ENCODE measurements at places on chromosomes 2 and 18. TPM values are rescaled to one million over a fixed set of nuclear protein-coding genes. Genes with fewer than 3 reads are reported as not detected.

TPRKB gene
- 25.3 TPM for total RNA-seq

GCKR gene
- not detected for total RNA-seq

MAP4K3 gene
- total RNA-seq, result 72.5 TPM

CNDP1 gene
- not detected for total RNA-seq

GAL3ST2 gene
- not detected for total RNA-seq

DNA sequence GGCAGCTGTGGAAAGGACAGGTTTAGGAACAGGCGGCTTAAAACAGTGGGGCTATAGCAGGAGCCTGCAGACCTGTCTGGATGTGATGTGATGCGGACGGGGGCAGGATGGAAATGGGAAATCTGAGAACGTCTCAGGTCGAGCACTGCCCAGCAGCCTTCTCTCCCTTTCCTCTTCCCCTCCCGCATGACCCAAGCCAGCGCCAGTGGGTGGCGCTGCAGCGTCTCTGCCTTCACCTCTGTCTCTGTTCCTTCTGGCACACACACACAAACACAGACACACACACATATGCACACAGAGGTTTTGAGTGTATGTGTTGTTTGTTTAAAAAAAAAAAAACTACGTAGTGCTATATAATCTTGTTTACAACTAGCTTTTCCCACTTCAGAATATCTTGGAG lies 82.0 kb upstream of the SLC66A3 start:
- H3K27ac ChIP-seq, result no peak overlapping the region
- H3K36me3 ChIP-seq, result no peaks in the 10 kb centered on the region
- no peak overlapping the region for H3K4me3 ChIP-seq
- H3K4me1 ChIP-seq, result no peaks in the 10 kb centered on the region
- no peaks in the 10 kb centered on the region for H3K27me3 ChIP-seq
- DNase-seq, result peak; percentile 57

DNA sequence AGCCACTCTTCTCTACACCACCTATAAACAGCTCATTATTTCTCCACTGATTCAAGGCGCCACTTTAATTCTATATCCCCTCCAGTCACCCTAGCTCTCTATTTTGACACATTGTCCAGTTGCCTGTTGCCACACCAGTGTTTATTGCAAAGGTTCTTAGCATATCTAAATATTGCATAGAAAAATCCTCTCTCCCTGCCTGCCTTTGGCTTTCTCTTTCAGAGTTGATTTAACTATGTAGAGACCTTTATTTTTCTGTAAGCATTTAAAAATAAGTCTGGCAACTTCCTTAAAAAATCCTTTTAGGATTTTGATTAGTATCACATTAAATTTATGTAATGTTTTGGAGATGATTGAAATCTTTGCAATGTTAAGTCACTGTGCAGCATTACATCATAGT lies 47.9 kb upstream of the B3GNT7 start:
- H3K36me3 ChIP-seq, result no peaks in the 10 kb centered on the region
- no peak for DNase-seq
- H3K4me1 ChIP-seq, result peaks cover 9% of the 10 kb centered on the region

DNA sequence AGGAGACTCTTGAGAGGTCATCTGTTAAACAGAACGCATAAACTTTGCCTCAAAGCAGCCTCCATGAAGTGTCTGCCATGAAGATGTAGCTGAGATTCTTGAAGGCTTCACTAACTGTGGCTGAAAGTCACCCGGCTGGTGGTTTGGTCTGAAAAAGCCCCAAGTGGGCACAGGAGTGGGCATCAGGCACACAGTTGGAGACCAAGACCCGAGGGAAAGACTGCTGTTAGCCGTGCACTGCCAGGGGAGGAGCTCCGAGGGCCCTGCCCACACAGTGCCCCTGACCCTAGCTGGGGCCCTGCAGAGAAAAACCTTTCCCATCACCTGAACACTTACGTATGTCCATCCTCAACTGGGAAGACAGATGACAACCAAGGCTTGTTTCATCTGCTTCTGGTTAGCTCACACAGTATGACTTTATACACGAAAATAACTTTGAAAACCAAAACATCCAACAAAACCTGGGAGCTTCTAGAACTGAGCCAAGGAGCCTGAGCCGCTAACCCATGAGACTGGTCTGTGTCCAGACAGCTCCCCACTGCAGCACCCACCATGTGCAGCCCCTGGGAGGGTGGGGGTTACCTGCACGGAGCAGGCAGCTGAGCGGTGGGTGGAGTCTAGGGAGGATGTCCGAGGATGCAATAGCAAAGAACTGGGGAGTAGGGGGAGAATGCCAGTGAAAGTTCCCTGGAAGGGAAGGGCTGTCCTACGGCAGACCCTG lies 15.4 kb downstream of the HJURP start:
- no peak for DNase-seq
- no peaks in the 10 kb centered on the region for H3K36me3 ChIP-seq
- no peak overlapping the region for H3K27ac ChIP-seq
- no peaks in the 10 kb centered on the region for H3K4me1 ChIP-seq
- H3K27me3 ChIP-seq, result no peaks in the 10 kb centered on the region

DNA sequence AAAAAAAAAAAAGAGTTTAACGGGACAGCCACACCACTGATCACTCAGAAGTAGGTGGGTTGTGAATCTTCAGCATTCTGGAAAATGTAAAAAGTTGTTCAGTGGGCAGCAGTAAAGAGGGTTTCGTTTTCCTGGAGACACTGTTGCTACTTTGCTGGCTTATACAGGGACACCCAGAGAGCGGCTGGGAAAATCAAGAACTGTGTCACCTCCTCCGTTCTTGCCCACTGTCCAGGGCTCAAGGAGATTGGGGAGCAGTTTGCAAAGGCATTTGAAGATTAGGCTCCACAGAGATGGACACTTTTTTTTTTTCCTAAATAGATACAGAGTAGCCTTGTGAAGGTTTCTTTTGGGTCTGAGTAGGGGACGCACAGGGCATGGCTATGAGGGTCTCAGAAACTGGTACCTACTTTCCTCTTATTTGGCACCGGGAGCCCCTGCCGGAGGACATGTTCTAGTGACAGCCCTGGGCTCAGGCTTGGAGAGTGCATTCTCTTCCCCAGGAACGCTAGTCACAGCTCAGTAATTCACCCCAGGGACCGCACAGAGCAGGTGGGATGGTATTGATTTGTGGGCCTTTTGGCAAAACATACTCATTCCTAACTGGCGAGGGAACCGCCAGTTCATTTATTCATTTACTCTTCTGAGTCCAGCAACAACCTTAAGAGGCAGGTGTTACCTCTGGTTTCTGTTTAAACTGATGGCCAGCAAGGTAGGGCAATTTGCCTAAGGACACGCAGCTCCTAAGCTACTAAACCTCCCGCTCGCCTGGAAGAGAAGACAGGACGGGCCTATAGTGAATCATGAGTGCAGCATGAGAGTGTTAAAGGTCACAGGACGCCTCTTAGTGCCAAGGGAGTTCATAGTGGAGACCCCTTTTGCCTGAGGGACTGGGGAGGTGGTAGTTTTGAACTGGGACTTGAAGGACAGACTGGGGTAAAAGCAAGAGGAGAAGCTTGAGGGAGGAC lies 53.1 kb downstream of the HPCAL1 start:
- DNase-seq, result no peak
- H3K4me1 ChIP-seq, result peaks cover 5% of the 10 kb centered on the region
- no peaks in the 10 kb centered on the region for H3K36me3 ChIP-seq
- no peak overlapping the region for H3K27ac ChIP-seq
- H3K4me3 ChIP-seq, result no peak overlapping the region

- peaks cover 71% of the 10 kb centered on the region for H3K4me1 ChIP-seq
- H3K27me3 ChIP-seq, result no peaks in the 10 kb centered on the region
- DNase-seq, result no peak
- H3K36me3 ChIP-seq, result no peaks in the 10 kb centered on the region
- peak overlapping the region; percentile 95 for H3K4me3 ChIP-seq
Measured at GRCh38 chr18:11982981-11983380, 1.7 kb downstream of the IMPA2 start.

GRCh38 chr2:241879326-241879725 lies 9.8 kb downstream of the RTP5 start:
- DNase-seq, result no peak
- H3K4me1 ChIP-seq, result peaks cover 37% of the 10 kb centered on the region
- peaks cover 8% of the 10 kb centered on the region for H3K27me3 ChIP-seq
- no peak overlapping the region for H3K27ac ChIP-seq
- no peak overlapping the region for H3K4me3 ChIP-seq

DNA sequence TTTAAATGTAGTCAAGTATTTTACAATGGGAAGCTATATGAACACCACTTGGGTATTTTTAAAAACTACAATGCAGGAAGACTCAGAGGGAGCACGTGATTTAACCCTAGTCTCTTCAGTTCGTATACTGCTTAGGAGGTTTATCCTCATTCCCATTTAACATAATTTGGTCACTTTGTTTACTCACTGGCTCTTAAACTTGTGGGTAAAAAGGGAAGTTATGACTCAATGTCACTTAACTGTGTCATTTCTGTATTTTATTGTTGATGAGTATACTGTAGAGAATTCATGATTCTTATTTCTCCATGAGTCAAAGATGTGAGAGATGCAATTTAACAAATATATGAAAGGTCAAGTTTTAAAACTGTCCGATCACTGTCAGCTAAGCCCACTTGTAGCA lies 48.2 kb downstream of the SLC66A3 start:
- H3K4me1 ChIP-seq, result no peaks in the 10 kb centered on the region
- H3K27ac ChIP-seq, result no peak overlapping the region
- H3K27me3 ChIP-seq, result no peaks in the 10 kb centered on the region
- no peak for DNase-seq
- peaks cover 74% of the 10 kb centered on the region for H3K36me3 ChIP-seq

DNA sequence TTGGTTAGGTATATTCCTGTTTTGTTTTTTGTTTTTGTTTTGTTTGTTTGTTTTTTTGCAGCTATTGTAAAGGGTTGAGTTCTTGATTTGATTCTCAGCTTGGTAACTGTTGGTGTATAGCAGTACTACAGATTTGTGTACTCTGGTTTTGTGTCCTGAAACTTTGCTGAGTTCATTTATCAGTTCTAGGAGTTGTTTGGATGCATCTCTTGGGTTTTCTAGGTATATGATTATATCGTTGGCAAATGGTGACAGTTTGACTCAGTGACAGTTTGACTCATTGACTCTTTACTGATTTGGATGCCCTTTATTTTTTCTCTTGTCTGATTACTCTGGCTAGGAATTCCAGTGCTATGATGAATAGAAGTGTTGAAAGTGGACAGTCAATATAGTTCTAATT lies 53.7 kb downstream of the APLF start:
- DNase-seq, result no peak
- no peaks in the 10 kb centered on the region for H3K27me3 ChIP-seq
- no peak overlapping the region for H3K27ac ChIP-seq
- no peaks in the 10 kb centered on the region for H3K4me1 ChIP-seq
- H3K4me3 ChIP-seq, result no peak overlapping the region
- H3K36me3 ChIP-seq, result no peaks in the 10 kb centered on the region

- H3K4me3 ChIP-seq, result no peak overlapping the region
- H3K4me1 ChIP-seq, result no peaks in the 10 kb centered on the region
- no peaks in the 10 kb centered on the region for H3K36me3 ChIP-seq
- no peak for DNase-seq
Measured at GRCh38 chr2:15875969-15876705, 64.2 kb upstream of the MYCN start.

- H3K36me3 ChIP-seq, result no peaks in the 10 kb centered on the region
- H3K4me3 ChIP-seq, result no peak overlapping the region
- no peaks in the 10 kb centered on the region for H3K27me3 ChIP-seq
- no peaks in the 10 kb centered on the region for H3K4me1 ChIP-seq
- H3K27ac ChIP-seq, result no peak overlapping the region
Measured at GRCh38 chr2:178811045-178811444, 3.8 kb upstream of the TTN start.

- DNase-seq, result no peak
- no peaks in the 10 kb centered on the region for H3K36me3 ChIP-seq
Measured at GRCh38 chr2:37633845-37634244, 37.6 kb downstream of the CDC42EP3 start.

GRCh38 chr2:202588647-202589581 lies 45.9 kb upstream of the FAM117B start:
- DNase-seq, result no peak
- H3K4me3 ChIP-seq, result peak overlapping the region; percentile 43
- H3K27me3 ChIP-seq, result no peaks in the 10 kb centered on the region
- peaks cover 9% of the 10 kb centered on the region for H3K4me1 ChIP-seq

GRCh38 chr2:26590508-26590907 lies 50.7 kb downstream of the CIB4 start:
- no peaks in the 10 kb centered on the region for H3K4me1 ChIP-seq
- H3K36me3 ChIP-seq, result no peaks in the 10 kb centered on the region
- no peak overlapping the region for H3K4me3 ChIP-seq
- no peaks in the 10 kb centered on the region for H3K27me3 ChIP-seq

DNA sequence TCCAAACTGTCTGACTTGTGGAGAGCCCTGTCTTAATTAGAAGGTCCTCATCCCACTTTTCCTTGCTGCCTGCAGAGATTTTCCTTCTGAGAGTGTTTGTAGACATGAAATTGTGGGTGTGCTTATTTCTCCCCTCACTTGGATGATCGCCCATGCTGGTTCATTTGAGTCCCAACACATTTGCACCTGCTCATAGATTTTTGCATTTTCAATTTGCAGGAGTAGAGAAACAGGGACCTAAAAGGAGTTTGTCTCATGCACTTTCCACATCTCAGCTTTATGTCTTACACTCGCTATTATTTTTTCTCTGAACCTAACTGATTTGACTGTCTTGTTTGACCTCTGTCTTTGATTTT lies 33.2 kb upstream of the FHL2 start:
- H3K27me3 ChIP-seq, result no peaks in the 10 kb centered on the region
- peak overlapping the region; percentile 24 for H3K27ac ChIP-seq
- H3K4me3 ChIP-seq, result no peak overlapping the region
- H3K4me1 ChIP-seq, result peaks cover 7% of the 10 kb centered on the region
- no peak for DNase-seq
- no peaks in the 10 kb centered on the region for H3K36me3 ChIP-seq

GRCh38 chr2:65511306-65511705 lies 78.9 kb upstream of the SPRED2 start:
- H3K36me3 ChIP-seq, result no peaks in the 10 kb centered on the region
- DNase-seq, result no peak
- H3K4me1 ChIP-seq, result no peaks in the 10 kb centered on the region
- no peaks in the 10 kb centered on the region for H3K27me3 ChIP-seq

DNA sequence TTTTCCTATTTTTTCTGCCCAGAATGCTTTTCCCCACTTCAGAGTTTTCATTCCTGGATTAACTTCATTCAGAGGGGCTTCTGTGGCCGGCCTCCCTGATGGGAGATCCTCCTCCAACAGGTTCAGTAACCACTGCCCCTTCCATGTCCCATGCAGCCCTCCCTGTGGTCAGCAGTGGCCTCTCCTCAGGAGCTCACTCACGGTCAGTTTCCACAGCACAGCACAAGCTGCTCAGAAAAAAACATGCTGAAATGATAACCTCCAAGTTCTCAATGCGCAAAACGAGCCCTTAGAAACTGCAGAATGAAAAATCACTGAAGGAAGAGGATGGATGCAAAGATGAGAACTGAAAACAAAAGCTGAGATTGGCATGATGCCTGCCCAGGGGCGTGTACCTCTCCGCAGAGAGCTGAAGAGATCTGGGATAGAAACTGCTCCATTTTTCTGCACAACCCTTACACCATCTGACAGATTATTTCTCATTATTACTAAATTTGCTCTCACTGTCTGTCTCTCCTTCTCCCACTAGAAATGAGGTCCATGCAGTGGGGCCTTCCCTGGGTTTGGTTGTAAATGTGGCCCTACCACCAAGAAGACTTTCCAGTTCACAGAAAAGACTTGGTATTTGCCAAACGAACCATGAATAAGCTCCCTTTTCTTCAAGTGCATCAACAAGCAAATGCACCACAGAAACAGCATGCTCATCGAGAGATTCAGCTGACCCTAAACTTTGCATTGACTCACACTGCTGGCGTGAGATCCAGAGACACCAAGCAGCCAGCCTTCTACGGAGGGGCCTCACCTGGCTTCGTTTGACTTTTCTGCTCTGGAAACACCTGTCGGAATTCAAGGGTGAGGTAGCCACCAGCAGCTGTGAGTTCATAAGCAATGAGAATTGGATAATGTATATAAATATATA lies 51.5 kb downstream of the TMEM18 start:
- H3K4me1 ChIP-seq, result no peaks in the 10 kb centered on the region
- no peak overlapping the region for H3K27ac ChIP-seq
- no peak overlapping the region for H3K4me3 ChIP-seq
- DNase-seq, result peak; percentile 64
- no peaks in the 10 kb centered on the region for H3K27me3 ChIP-seq

Measured in esophagus muscularis mucosa (tissue), 4 donors.